ENCODE measurements at places on chromosomes 2 and 18. TPM values are rescaled to one million over a fixed set of nuclear protein-coding genes. Genes with fewer than 3 reads are reported as not detected.

The CHST9 gene
- 3.0 TPM for total RNA-seq

The COX7A2L gene
- total RNA-seq, result 103 TPM

The CNTNAP5 gene
- 0.39 TPM for total RNA-seq

The SGPP2 gene
- not detected for total RNA-seq

- no peaks in the 10 kb centered on the region for H3K27me3 ChIP-seq
- no peak for DNase-seq
- H3K4me3 ChIP-seq, result no peak overlapping the region
- peaks cover 14% of the 10 kb centered on the region for H3K36me3 ChIP-seq
- H3K4me1 ChIP-seq, result no peaks in the 10 kb centered on the region
- no peak overlapping the region for H3K27ac ChIP-seq
Measured at GRCh38 chr2:28030600-28030999, 140.1 kb downstream of the BABAM2 start.

DNA sequence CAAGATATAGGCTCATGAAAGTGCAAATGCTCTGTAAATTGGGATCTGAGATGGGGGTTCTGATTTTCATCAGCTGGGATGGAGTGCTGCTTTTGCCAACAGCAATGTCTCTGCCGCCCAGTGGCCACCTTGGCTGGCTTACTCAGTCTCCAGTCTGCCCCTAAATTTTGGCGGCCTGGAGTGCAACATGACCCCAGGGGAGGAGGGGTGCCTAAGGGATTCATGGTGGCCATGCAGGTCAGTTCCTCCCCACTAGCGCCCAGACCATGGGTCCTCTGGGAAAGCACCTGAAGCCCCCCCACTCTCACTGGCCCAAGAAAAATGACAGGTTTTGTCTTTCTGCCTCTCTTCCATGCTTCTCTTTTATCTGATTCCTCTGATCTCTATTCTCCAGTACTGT lies 45.0 kb downstream of the SLC4A3 start:
- H3K27ac ChIP-seq, result no peak overlapping the region
- DNase-seq, result no peak
- peaks cover 6% of the 10 kb centered on the region for H3K4me1 ChIP-seq
- no peaks in the 10 kb centered on the region for H3K36me3 ChIP-seq

DNA sequence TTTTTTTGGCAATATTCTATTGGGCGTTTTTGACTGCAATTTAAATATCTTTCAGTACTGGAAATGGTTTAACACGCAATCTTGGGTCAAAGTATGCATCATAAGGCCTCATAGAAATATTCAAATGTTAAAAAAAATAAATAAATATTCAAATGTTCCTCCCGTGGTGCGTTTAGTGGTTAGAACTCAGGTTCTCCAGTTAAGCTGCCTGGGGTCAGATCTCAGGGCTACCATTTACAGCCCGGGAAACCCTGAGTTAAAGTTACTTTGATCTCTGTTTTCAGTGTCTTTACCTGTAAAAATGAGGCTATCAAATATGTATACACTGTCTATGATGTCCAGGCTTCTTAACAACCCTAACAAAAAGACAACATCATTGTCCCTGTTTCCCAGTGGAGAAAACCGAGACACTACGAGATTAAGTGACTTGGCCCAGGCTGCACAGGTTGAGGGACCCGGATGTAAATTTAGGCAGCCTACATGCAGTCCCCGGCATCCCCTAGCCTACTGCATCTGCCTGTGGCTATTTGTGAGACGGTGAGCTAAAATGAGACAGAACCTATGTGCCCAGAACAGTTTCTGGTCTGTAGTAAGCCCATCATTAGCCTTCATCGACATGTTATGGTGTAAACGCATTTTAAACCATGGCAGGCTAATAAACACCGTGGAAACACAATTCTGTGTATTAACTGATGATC lies 1.7 kb downstream of the FHL2 start:
- H3K4me3 ChIP-seq, result peak overlapping the region; percentile 87
- no peaks in the 10 kb centered on the region for H3K4me1 ChIP-seq
- H3K36me3 ChIP-seq, result peaks cover 9% of the 10 kb centered on the region
- H3K27ac ChIP-seq, result no peak overlapping the region
- no peak for DNase-seq

- H3K27me3 ChIP-seq, result no peaks in the 10 kb centered on the region
- H3K27ac ChIP-seq, result no peak overlapping the region
- no peak overlapping the region for H3K4me3 ChIP-seq
- no peaks in the 10 kb centered on the region for H3K4me1 ChIP-seq
- no peak for DNase-seq
Measured at GRCh38 chr18:25289001-25289631, 62.9 kb downstream of the ZNF521 start.

GRCh38 chr18:37666991-37667390 lies 101.4 kb upstream of the CELF4 start:
- no peak overlapping the region for H3K27ac ChIP-seq
- no peaks in the 10 kb centered on the region for H3K36me3 ChIP-seq
- H3K4me1 ChIP-seq, result peaks cover 6% of the 10 kb centered on the region
- H3K27me3 ChIP-seq, result no peaks in the 10 kb centered on the region

GRCh38 chr2:183536714-183537113 lies 412.5 kb downstream of the NUP35 start:
- DNase-seq, result no peak
- H3K27me3 ChIP-seq, result no peaks in the 10 kb centered on the region
- H3K27ac ChIP-seq, result no peak overlapping the region
- no peaks in the 10 kb centered on the region for H3K36me3 ChIP-seq
- no peak overlapping the region for H3K4me3 ChIP-seq

DNA sequence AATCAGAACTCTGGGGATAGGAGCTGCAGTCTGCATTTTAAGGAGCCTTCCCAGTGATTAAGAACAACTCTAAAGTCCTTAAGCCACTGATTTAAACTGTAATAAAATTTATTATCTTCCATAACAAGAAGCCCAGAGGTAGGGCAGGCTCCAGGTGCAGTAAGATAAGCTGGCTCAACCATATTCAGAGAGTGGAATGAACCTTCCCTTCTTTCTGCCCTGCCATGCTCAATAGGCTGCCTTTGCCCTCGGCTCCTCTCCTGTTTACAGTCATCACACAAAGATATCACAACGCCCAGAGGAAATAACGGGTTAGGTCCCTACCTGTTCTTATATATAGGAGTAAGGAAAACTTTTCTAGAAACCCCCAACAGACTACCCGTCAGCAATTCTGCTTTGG lies 90.5 kb upstream of the CDCA7 start:
- H3K27me3 ChIP-seq, result no peaks in the 10 kb centered on the region
- no peaks in the 10 kb centered on the region for H3K36me3 ChIP-seq
- H3K27ac ChIP-seq, result peak overlapping the region; percentile 29
- peaks cover 9% of the 10 kb centered on the region for H3K4me1 ChIP-seq
- H3K4me3 ChIP-seq, result no peak overlapping the region

DNA sequence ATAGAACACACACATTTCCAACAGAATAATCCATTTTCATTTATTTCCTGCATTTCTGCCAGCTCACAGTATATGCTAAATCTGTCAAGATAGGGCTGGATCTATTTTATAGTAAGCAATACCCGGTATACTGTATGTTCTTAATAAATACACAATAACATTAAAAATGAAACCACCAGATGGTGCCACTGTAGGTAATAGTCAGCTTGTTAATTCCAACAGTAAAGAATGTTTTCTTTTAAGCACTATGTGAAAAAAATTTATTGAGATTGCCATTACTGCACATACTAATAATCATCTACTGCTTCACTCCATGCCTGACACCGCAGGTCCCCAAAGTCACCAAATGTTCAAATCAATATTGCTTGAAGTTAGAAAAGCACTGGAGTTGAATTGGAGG lies 131.5 kb upstream of the PGAP1 start:
- no peak overlapping the region for H3K27ac ChIP-seq
- peaks cover 9% of the 10 kb centered on the region for H3K36me3 ChIP-seq
- H3K27me3 ChIP-seq, result no peaks in the 10 kb centered on the region
- no peak overlapping the region for H3K4me3 ChIP-seq

GRCh38 chr2:174615871-174616436 lies 18.4 kb upstream of the WIPF1 start:
- no peaks in the 10 kb centered on the region for H3K4me1 ChIP-seq
- no peak for DNase-seq
- no peaks in the 10 kb centered on the region for H3K36me3 ChIP-seq
- no peak overlapping the region for H3K27ac ChIP-seq

GRCh38 chr18:79681484-79682387 lies 2.1 kb downstream of the CTDP1 start:
- H3K4me3 ChIP-seq, result peak overlapping the region; percentile 78
- peaks cover 9% of the 10 kb centered on the region for H3K36me3 ChIP-seq
- H3K4me1 ChIP-seq, result peaks cover 4% of the 10 kb centered on the region
- no peaks in the 10 kb centered on the region for H3K27me3 ChIP-seq
- no peak for DNase-seq

DNA sequence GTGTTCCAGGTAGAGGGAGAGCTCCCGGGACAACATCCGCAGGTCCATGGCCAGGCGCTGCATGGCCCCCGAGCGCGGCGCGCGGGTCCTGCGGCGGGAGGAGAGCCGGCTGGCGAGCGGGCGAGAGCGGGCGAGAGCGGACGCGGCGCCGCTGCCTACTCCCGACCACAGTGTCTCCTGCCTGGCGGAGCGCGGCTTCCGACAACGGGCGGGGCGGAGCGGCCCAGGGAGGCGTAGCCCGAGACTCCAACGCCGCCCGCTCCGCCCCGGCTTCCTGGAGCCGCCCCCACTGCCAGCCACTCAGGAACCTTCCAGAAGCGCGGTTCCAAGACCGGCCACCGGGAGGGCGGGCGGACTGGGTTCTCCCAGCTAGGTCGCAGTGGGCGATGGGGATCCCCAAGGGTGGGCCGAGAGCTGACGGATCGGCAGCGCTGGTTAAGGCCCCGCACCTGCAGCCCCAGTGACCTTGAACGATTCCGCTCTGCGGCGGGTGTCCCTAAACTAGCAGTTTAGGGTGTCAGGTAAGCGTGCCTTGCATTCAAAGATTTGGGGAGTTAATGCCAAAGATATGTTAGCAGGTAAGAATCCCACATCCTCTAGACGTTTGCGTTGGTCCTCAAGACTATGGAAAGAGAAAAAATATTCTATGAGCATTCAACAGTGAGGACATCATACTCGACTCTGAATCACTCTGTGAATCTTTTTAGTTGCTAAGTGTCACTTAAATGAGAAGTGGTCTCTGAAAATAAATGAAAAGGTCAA lies at the start of gene ABHD3:
Gene ABHD3 (minus strand): TSS at position 172 of the 762 bp plus-strand sequence. CDS start 109 bp downstream, at position 63.
- peak; percentile 92 for DNase-seq
- peak within 1 kb of the TSS; percentile 83 for H3K4me3 ChIP-seq
- no peaks in the 10 kb centered on the region for H3K4me1 ChIP-seq
- H3K27ac ChIP-seq, result no peak within 1 kb of the TSS

DNA sequence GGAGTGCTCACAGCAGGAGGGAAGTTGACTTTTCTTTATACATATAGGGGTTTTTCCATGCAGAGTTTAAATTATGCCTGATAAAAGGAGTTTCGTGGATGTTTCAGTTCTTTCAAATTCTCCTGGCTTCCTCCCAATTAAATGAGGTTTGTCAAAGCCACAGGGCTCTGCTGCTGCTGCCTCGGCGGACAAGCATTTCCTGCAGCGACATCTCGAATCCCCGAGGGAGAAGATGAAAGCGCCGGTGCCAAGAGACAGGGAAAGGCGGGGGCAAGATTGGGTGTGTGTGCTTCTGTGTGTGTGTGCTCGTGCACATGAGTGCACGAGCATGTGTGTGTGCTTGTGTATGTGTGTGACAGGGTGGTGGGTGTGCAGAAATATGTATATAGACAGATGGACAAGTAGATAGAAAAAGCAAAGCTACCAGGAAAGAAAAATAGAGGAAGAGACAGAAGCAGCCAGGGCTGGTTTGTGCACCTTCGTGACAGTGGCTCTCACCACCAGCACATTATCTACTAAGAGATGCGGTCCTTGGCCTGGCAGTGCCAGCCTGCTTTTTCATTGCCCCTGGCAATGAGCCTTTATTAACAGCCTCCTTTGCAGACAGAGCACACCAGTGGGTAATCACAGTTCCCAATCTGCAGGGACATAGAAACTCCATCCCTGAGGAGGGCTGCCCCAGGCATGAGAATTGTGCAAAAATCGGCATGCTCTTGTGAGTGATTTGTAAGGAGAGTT lies 76.2 kb downstream of the CDK15 start:
- H3K36me3 ChIP-seq, result no peaks in the 10 kb centered on the region
- H3K27me3 ChIP-seq, result no peaks in the 10 kb centered on the region
- no peak overlapping the region for H3K27ac ChIP-seq
- peak overlapping the region; percentile 12 for H3K4me3 ChIP-seq
- peak; percentile 42 for DNase-seq

DNA sequence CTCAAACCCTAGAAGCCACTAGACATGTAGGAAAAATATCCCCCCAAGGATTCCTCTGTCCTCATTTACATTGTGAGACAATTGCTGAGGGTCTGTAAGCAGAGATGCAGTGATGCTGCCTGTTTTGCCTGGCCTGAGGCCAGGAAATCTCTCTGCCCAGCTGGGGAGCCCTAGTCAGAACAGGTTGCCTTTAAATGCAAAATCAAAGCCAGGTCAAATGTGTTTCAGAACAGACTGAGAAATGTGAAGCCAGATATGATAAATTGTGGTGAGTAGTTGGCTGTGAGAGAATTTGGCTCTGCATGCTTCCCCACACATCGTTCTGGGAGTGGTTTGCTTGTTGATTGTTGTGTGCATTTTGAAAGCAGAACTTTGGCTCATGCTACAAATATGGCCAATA lies 38.4 kb upstream of the NXPH2 start:
- peaks cover 5% of the 10 kb centered on the region for H3K4me1 ChIP-seq
- no peak overlapping the region for H3K27ac ChIP-seq
- no peaks in the 10 kb centered on the region for H3K27me3 ChIP-seq
- no peaks in the 10 kb centered on the region for H3K36me3 ChIP-seq
- H3K4me3 ChIP-seq, result no peak overlapping the region

- H3K27ac ChIP-seq, result no peak overlapping the region
- H3K4me3 ChIP-seq, result no peak overlapping the region
- no peaks in the 10 kb centered on the region for H3K36me3 ChIP-seq
- peak; percentile 51 for DNase-seq
Measured at GRCh38 chr2:66270247-66270646, 164.7 kb upstream of the MEIS1 start.

- no peaks in the 10 kb centered on the region for H3K4me1 ChIP-seq
- no peaks in the 10 kb centered on the region for H3K27me3 ChIP-seq
Measured at GRCh38 chr2:240189686-240190085, 49.2 kb upstream of the OTOS start.

GRCh38 chr2:241906826-241907570 lies 37.5 kb downstream of the RTP5 start:
- H3K27ac ChIP-seq, result no peak overlapping the region
- H3K4me1 ChIP-seq, result peaks cover 1% of the 10 kb centered on the region
- H3K36me3 ChIP-seq, result peaks cover 3% of the 10 kb centered on the region
- DNase-seq, result no peak
- no peaks in the 10 kb centered on the region for H3K27me3 ChIP-seq
- H3K4me3 ChIP-seq, result no peak overlapping the region

DNA sequence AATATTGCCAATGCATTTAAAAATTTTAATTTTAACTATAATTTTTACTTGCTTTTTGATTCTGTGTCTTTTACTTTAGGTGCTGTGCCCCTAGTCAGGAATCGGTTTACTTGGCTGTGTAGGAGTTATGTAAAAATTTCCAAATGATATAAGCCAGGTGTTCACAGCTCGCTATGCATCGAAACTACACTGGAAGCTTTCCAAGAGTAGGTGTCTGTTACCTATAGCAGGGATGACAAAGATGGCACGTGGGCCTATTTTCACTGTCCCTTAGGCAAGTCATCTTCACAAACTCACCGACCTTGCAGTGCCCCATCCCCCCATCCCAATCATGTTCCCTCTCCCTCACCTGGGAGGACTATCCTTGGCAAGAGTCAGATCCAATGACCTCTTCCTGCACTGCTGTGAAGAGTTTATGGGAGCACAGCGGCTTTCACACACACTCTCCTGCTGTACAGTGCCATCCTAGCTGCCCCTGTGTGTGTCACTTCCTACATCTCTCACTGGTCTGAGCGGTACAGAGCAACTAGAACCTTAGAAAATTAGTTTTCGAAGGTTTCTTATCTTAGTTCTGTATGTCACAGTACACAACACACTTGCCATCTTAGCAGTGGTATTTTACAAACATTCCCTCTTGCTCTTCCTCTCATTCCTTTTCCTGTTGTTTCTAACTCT lies 49.2 kb upstream of the NAB1 start:
- DNase-seq, result no peak
- H3K4me3 ChIP-seq, result no peak overlapping the region
- no peak overlapping the region for H3K27ac ChIP-seq
- H3K4me1 ChIP-seq, result peaks cover 2% of the 10 kb centered on the region
- H3K36me3 ChIP-seq, result no peaks in the 10 kb centered on the region

All from H9 (cell line).